NCI-H1930 (cell line): ENCODE measurements at places on chromosomes 6 and 20.

- DNase-seq, result no peak
Measured at GRCh38 chr20:59405226-59406200, 105.1 kb downstream of the EDN3 start.

DNA sequence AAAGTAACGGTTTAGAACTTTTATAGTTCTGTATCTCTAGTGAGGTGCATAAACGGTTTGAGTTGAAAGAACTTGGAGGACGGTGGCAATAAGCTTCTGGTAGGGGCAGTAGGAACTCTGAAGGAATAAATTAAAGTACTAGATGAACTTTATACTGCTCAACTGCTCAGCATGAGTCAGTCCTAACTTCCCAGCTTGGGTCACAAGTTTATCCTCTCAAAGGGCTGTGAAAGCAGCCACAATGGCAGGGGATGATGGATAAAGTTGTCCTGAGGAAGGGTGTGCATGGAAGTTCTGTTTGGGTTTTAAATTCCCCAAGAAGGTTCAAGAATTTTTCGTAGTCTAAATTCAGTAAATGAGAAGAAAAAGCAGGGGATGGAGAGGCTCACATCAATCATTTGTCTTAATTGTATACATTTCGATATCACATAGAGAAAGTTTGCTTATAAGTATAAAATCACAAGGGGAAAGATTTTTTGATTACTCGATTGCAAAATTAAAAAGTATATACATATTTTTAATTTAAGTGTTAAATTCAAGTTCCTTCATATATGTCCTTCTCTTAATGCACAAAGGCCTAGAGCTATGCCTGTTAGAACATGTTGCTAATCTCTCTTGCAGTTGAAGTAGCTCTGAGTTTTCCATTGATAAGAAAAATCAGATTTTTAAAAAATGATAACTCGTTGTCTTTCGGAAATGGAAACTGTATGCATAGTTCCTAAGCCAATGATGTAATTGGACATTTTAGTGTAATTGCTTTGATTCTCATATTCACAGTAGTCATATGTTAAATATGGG, 55.3 kb upstream of the JAG1 start:
- no peak for DNase-seq

DNA sequence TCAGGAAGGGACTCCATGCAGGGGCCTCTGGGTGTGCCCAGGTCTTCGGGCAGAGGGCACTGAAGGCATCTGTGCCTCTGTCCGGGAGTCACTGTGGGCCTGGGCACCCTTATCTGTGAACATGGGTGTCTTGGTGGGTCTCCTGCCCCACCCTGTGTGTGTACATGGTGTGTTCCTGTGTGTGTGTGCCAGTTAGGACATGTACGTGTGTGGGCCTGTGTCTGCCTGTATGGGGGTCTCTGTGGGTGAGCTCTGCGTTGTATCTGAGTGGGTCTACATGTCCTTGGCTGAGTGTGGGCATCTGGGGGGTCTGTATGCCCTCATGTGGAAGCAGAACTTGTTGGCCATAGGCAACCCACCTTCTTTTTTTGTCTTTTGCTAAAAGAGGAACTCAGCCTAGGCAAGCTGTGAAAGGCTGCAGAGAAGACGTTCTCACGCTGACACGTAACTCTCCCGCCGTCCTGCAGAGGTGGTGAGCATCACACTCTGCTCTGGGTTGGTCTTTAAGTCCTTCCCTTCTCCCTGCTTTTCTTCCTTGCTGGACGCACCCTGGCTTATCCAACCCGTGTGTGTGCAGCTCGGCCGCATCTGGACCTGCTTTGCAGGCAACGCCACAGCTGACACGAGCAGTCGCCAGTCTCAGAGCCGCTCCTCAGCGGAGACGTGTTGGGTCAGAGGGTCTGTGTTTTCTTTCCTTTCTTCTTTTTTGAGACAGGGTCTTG, 532 bp upstream of the NPBWR2 start:
- no peak for DNase-seq

GRCh38 chr6:28695715-28696114, 170.0 kb downstream of the GPX5 start:
- DNase-seq, result no peak

- DNase-seq, result no peak
Measured at GRCh38 chr6:16337295-16337975, 99.0 kb downstream of the GMPR start.

GRCh38 chr6:151488226-151488625, 5.6 kb upstream of the CCDC170 start:
- no peak for DNase-seq

DNA sequence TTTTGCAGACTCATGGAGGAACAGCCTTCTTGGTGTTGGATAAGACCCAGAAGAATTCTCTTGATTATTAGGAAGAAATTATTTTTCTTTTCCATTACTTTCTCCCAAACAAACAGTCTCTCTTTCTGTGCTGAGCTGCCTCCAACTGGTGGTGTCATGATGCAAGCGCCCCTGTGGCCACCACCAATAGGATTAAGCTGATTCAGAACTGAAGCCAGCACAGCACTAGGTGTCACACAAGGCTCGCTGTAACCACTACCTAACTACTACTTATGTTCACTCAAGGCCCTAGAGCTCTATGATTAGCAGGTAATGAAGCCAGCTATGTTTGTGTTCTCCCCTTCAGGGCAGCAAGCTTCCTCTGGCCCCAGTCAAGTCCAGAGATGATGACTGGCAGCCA, 123.4 kb downstream of the HTR1B start:
- DNase-seq, result no peak

- DNase-seq, result no peak
Measured at GRCh38 chr20:35878113-35878625, 76.1 kb downstream of the SCAND1 start.

- DNase-seq, result no peak
Measured at GRCh38 chr6:5433324-5433723, 172.0 kb downstream of the FARS2 start.

DNA sequence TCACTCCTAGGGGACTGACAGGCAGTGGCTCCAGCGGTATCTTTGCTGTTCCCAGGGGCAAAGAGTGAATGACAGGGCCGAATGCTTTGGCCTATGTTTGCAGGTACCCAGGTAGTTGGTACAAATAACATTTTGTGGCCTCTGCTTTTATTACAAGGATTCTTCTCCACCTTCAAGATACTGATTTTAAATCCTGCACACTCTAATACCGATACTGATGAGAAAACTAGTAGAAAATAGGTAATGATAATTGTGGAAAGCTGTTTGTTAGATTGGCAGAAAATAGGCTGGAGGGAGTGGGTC, 772 bp downstream of the HINT3 start:
- DNase-seq, result no peak

GRCh38 chr6:43186019-43186418, 4.0 kb downstream of the CUL9 start:
- DNase-seq, result no peak

DNA sequence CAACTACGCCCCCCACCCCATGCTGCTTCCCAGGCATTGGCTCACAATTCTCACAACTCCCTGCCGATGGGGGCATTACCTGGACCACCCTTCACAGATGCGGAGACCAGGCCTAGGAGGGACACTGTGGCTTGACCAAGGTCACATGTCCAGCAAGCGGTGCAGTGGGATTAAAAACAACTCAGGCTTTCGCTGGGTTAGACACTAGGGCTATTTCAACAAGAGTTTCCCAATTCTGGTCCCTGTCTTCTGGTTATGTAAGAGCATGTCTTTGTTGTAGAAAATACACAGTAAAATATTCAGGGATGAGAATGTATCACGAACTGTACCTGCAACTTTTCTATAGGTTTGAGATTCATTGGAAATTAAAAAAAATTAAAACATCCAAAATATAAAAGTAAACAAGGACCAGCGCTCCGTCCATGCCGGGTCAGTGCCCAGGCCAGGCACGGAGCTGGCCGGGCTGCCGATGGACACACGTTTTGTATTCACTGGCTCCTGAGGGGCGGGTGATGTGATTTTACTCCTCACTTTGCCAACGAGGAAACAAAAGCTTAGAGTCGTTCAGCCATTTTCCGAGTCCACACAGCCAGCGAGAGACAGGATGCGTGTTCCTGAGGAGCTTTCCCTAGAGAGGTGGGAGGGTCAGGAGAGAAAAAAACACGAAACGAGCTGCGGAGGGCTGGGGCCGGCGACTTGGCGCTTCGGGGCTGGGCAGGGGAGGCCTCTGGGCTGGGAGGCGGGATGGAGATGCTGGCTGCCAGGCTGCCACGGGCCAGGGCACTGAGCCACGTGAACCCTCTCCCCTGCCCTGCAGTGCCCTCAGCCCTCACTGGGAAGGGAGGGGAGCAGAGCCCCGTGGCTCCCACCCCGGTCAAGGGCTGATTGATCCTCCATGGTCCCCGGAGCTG, 17.1 kb upstream of the VSTM2L start:
- no peak for DNase-seq

- no peak for DNase-seq
Measured at GRCh38 chr20:25587536-25587935, 2.2 kb upstream of the NINL start.

- no peak for DNase-seq
Measured at GRCh38 chr6:88165087-88165843, 882 bp downstream of the CNR1 start.

- no peak for DNase-seq
Measured at GRCh38 chr6:56091159-56091869, 156.1 kb downstream of the COL21A1 start.

DNA sequence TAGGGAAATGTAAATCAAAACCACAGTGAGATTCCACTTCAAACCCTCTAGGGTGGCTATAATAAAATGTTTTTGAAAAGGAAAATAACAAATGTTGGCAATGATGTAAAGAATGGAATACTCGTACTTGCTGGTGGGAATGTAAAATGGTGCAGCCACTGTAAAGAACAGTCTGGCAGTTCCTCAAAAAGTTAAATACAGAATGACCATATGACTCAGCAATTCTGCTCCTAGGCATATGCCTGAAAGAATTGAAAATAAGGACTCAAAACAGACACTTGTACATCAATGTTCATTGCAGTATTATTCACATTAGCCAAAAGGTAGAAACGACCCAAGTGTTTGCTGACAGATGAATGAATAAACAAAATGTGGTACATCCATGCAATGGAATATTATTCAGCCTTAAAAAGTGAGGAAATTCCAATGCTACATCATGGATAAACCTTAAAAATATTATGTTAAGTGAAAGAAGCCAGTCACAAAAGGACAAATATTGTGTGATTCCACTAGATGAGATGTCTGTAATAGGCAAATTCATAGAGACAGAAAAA, 10.2 kb upstream of the RNF114 start:
- no peak for DNase-seq

- no peak for DNase-seq
Measured at GRCh38 chr20:20207872-20208271, 155.5 kb downstream of the CFAP61 start.

- no peak for DNase-seq
Measured at GRCh38 chr20:51529758-51530157, 12.8 kb downstream of the NFATC2 start.

DNA sequence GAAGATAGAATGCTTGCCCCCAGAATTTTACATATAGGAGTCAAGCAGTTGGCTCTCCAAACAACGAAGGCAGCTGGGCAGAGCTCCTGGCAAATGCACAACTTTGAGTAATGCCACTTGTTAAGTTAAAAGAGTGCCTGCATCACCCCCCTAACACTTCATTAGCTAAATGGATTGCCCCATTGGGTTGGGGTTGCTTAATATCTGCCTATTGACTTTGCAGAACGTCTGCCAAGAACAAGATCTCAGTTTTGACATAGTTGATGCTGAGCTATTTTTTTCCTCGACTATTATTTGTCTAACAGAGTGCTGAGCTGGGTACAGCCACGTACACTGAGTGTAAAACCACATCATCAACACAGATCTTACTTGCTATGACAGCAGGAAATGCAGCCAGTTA, 12.1 kb downstream of the ANKRD60 start:
- DNase-seq, result no peak

DNA sequence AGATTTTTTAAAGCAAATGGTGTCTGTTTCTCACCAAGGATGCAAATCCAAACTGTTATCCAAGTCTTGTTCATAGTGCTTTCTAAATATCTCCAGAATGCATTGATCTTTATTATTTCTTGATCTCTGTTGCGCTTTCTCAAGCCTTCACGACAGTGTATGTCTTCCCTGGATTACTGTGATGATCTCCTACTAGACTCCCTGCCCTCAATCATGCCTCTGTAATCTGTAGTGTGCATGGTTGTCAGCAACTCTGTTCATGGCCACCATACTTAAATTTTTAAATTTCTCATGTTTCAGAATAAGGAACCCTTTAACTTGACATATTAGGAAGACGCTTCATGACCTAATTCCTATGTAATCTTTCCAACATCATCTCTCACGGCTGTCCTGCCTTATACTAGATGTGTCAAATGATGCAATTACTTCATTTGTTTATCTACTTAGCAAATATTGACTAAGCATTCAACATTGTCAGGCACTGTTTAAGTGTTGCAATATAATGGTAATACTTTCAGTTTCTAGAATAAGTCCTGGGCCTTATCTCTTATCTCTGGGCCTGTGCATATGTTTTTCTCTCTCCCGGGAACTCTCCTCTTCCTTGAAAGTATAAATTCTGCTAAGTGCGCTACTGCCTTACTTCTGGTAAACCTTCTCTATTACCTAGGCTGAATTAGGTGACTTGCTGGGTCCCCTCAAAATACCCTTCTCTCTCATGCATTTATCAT, 25.6 kb upstream of the AHI1 start:
- DNase-seq, result peak; percentile 8

DNA sequence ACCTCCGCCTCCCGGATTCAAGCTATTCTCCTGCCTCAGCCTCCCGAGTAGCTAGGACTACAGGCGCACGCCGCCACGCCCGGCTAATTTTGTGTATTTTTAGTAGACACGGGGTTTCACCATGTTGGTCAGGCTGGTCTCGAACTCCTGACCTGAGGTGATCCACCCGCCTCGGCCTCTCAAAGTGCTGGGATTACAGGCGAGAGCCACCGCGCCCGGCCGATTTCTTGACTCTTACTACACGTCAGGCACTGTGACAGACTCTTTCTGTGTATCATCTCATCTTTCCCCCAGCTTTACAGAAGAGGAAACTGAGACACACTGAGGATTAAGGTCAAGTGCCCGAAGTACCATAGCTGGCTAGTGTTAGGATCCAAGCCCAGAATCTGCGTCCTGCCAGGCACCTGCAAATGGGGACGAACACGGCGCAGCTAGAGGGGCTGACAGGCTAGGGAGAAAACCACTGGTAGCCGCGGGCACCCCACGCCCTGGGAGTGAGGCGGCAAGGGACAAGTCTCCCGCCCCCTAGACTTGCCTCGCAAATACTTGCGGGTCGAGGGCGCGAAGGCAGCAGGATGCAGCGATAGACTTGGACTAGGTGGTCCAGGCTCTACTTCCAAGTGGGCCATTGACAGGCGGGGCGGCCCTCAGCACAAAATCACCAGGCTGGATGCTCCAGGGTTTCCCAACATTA, 1.1 kb upstream of the TAF8 start:
- no peak for DNase-seq

DNA sequence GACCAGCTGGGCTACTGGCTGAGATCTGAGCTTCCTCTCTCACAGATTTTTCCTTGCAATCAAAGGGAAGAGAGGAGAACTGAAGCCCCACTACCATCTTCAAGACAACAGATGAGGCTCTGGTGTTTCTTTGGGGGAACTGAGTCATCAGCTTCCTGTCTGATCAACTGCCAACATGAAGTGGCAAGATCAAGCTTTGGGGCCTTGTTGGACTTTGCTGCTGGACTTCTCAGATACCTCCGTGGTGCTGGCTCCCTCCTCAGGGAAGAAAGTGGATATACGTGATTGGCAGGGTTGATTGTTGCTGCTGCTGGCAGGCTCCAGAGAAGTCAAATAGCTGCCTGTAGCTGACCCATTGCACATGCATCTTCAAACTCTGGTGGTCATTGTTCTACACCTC, 3.6 kb upstream of the TOX2 start:
- DNase-seq, result no peak

GRCh38 chr6:43481591-43482236, 4.3 kb downstream of the TJAP1 start:
- no peak for DNase-seq
